Inflammatory macrophage treated with lipopolysaccharide for 1 hour (primary cell): ENCODE measurements at places on chromosomes 12 and 14.

GRCh38 chr12:76346236-76346635 is 2.0 kb downstream of the BBS10 start:
- peak; percentile 61 for DNase-seq

DNA sequence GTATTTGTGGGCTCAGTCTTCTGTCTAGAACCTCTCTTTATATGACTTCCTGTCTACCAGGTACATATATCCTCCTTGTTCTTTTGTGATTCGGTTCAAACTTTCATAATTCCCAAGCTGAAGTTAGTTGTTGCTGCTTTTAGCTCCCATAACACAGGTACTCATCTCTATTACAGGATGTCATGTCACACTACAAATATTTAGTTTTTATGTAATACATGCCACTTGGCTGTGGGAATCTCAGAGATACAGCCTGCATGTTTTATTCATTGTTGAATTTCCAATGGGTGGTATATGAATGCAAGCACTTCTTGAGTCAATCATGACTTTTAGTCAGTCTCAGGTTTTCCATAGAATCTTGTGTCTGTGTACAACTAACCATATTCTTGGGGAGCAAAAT is 122.7 kb downstream of the SINHCAF start:
- DNase-seq, result no peak

GRCh38 chr12:84572196-84572595 is 340.4 kb downstream of the SLC6A15 start:
- no peak for DNase-seq

DNA sequence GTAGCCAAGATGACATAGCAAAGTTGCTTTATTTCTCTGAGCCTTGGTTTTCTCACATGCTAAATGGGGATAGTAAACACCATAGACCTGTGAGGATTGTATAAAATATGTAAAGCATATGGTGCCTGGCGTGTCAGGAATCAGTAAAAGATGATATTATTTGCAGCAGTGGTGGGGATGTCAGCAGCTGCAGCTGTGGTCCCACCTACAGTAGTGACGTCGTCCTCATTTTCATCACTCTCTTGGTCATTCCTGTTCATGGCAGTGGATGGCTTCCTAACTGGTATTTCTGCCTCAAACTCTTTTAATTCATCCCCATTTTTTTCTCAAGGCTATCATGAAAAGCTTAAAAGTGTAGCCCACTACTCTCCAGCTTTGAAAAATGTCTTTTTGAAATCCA is 12.1 kb downstream of the BMAL2 start:
- no peak for DNase-seq

DNA sequence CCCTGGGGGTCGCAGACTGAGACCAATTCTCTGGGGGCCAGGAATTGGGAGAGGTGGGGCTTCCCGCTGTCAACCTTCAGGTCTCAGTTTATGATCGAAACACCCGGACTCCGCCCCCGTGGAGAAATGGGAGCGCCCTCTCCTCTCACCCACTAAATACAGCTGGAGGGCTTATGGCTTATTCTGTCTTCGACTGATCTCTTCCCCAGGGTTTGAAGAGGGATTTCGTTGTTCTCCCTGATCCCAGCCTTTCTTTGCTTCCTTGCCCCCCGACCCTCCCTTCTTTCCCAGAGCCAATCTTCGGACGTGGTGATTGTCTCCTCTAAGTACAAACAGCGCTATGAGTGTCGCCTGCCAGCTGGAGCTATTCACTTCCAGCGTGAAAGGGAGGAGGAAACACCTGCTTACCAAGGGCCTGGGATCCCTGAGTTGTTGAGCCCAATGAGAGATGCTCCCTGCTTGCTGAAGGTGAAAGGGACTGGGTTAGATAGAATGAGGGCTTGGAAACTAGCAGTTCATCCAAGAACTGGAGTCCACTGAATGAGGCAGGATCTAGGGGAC is 607 bp downstream of the OS9 start:
- DNase-seq, result no peak

GRCh38 chr14:52124791-52125684 is 56.2 kb upstream of the NID2 start:
- DNase-seq, result no peak

DNA sequence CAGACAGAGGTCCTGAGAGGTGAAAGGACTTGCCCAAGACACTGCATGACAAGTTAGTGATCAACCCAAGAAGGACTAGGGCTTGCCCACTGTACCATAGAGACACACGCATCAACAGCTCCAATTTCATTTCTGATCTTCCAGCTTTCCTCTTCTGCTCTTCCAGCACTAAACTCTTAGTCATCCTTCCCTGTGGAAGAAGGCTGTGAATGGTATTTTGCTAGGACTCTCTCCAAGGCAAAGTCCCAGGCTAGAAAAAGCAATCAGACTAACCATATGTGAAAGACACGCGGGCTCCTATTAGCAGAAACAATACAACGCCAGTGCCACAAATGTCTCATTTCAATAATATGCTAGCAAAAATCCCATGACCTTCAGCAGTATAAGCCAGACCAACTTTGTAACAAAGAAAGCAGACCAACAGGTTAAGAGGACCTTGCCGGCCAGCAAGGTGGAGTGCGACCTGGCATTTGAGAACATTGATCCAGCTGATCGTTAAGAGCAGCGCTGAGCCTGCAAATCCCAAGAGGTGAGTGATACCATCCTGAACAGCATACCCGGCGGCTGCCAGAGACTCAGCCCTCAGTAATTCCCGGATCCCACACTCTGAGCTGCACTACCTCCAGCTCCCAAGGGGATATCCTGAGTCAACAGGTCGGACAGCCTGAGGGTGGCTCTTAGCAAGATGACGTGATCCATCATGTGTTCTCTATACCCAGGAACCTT is 132.5 kb downstream of the FOXN3 start:
- no peak for DNase-seq

DNA sequence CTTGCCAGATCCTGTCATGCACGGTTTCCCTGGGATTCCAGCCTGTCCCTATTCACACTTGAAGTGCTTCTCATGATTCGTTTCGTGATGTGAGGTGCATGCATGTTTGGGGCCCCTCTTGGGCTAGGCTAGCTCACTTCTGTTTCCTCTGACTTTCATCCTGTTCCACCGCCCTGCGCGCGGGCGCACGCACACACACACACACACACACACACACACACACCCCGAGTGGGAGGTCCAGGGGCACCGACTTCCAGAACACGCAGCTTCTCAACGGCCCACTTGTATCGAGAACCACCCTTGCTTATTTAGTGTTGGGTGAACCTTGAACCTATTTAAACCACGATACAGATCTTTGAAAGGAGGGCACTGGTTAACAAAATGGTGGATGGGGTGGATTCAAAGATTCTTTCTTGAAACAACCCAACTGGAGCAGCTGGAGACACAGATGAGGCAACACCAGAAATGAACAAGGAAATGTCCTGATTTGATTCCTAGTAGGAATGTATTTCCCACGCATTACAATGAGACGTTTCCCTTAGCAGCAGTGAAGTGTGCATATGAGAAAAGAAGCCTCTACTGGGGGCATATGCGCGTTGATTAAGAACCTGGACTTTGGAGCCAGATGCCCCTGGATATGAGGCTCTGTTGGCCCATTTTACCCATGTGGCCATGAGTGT is 16.3 kb downstream of the ELK3 start:
- no peak for DNase-seq

- no peak for DNase-seq
Observed at GRCh38 chr14:34642595-34642994, 12.6 kb upstream of the SNX6 start.

DNA sequence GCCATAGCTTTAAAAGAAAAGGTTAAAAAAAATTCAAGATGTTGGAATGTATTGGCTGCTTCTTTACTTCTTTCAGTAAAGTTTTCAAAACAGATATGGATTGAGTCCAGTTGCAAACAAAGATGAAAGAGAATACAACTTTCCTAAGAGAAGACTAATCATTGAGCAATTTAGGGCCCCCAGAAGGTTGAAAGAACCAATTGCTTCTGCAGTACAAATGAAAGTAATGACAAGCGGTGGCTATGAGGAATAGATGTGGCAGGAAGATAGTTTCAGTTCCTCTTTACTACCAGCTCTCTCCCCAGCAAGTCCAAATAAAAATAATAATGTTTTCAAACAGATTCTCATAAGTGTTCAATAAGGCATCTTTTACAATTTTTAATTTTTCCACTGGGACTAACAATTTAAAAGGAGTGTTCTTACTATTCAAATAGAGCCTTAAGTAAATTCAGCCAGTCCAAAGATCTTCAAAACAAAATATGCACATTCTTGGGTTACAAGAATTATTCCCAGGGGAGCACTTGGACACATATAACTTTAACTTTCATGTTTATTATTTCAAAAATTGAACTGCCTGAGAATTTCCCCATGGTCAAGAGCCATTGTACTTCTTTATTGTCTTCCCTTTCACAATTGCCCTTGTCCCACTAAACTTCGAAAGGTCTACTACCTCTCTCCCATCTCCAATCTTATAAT is 62.3 kb upstream of the PPP1R12A start:
- DNase-seq, result peak; percentile 11

DNA sequence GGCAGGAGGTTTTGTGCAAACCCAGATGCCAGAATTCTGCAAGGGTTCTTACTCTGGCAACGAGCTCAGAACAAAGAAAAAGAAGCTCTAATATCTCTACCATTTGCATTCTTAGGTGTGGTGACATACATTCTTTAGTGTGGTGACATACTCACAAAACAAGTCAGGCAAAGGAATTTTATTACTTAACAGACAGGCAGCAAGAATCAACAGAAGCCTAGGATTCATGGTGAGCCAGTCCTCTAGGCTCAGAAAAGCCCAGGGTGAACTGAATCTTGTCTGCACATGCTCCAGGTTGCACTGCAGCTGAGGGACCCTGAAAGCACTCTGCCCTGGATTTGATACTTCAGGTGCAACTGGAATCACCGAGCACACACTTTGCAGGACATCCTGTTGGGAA is 122.4 kb upstream of the PTPRQ start:
- DNase-seq, result no peak

GRCh38 chr12:122123051-122123760 is 44.6 kb downstream of the MLXIP start:
- DNase-seq, result peak; percentile 34

DNA sequence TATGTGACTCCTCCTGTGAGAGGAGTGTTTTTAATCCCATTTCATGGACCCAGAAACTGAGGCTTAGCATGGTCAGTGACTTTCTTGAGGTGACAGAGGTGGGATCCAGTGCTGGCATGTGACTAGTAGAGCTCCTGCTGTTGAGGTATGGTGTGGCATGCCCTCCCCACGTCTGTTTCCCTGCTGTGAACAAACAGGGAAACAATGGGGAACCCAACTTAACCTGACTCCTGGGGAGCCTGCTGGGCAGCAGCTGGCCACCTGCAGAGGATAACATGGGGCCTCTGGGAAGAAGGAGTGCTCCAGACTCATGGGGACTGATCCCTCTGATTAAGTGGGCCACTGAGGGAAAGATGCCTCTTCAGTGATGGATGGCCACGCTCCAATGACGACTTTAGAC is 114.0 kb downstream of the BEGAIN start:
- DNase-seq, result no peak

DNA sequence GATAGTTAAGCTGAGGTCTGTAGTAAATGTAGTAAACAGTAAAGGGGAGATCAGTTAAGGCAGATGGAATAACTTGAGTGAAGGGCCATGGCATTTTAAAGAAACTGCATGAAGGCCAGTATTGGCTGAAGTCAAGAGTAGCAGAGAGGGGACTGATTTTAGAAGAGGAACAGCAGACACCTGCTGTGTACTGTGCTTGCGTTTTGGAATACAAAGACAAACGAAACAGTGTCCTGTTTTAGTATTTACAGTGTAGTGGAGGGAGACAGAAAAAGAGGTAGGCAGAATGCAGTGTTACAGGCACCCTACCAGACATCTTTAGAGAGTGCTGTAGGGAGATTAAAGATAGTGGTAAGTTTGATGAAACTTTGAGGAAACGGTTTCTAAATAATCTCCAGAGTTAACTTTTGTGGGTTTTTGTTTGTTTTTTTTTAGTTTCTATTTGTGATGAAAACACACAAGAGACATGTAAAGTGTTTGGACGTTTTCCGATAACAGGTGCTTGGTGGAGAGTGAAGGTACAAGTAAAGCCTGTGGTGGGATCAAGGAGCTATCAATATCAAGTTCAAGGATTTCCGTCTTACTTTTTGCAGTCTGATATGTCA is 2.1 kb downstream of the HELB start:
- DNase-seq, result no peak

GRCh38 chr14:96920023-96920422 is 122.8 kb downstream of the VRK1 start:
- DNase-seq, result peak; percentile 3

DNA sequence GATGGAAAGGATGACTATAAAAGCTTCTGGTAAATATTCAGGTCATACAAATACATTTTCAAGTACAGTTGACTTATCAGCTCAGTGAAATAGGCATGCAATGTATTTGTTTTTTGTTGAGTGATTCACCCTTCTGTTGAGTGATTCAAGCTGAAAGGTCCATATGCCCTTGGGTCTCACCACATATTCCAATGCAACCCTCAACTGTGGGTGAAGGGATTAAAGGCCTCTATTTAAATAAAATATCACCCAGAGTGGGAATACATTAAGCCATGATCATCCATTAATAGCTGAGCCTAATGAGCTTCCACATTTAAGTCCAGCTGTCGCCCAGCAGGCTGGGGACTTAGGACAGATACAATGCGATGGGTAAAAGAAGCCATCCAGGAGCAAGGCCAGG is 120.2 kb downstream of the CRACR2A start:
- DNase-seq, result no peak

DNA sequence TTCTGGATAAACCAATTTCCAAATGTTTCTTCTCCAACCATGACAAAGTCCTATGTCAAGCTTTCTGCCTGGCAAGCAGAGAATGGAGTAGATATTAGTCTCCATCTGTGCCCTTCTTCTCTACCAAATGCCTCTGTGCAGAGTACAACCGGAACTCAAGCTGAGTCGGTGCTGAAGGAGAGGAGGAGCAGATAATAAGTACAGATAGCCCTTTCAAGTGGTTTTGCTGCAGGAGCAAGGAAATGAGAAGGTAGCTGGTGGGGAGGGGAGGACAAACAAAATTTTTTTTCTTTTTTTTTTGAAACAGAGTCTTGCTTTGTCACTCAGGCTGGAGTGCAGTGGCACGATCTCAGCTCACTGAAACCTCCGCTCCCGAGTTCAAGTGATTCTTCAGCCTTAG is 14.2 kb upstream of the HELB start:
- DNase-seq, result no peak

DNA sequence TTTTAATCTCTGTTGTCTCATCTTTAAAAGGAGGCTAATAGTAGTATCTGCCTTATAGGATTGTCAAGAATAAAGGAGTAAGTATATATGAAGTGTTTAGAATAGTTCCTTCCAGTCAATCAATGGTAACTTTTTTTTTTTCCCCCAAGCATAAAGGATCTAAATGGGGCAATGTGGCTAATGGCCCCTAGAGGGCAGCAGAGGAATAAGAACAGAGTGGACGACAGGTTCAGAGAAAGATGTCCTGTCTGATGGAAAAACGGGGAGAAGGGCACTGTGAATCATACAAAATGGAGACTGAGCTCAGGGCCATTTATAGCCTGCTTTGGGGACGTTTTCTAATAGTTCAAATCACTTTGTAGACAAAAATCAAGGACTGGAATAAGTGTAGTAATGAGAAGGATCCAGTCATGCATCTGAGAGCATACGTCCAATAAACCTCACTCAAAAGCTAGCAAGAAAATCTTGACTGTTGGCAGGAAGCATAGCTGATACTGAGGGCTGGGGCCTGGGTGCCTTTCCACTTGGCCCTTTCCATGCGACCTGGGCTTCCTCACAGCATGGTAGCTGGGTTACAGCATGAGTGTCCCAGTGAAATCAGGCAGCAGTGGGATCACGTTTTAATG is 51.3 kb downstream of the IFNG-AS1 start:
- peak; percentile 51 for DNase-seq
